Activated CD4-positive, alpha-beta memory T cell treated with anti-CD3 and anti-CD28 coated beads for 36 hours (primary cell): ENCODE measurements at places on chromosomes 2 and 18. TPM values are rescaled to one million over a fixed set of nuclear protein-coding genes. Genes with fewer than 3 reads are reported as not detected.

Gene KCNF1
- total RNA-seq, result not detected

Gene TIA1
- total RNA-seq, result 98.6 TPM

Gene CELF4
- total RNA-seq, result not detected

Gene MYO3B
- 0.48 TPM for total RNA-seq

Gene SF3B1
- 245 TPM for total RNA-seq

Gene ACTG2
- not detected for total RNA-seq

Gene PARD3B
- 0.70 TPM for total RNA-seq

Gene TRIM43
- not detected for total RNA-seq

Gene ZNF804A
- not detected for total RNA-seq

Gene IL36RN
- total RNA-seq, result not detected

Gene STPG4
- not detected for total RNA-seq

Gene DNAJC10
- total RNA-seq, result 59.0 TPM

Gene ACKR3
- total RNA-seq, result 1.2 TPM

Gene MAP3K19
- not detected for total RNA-seq

Gene SPC25
- 38.4 TPM for total RNA-seq

Gene C2orf15
- 0.50 TPM for total RNA-seq

Gene ACVR1C
- 2.0 TPM for total RNA-seq

Gene ARHGAP28
- not detected for total RNA-seq

Gene IL1B
- 0.44 TPM for total RNA-seq

Gene HOXD12
- not detected for total RNA-seq
